Bone marrow (tissue), 2 donors: ENCODE measurements at places on chromosomes 12 and 14.

GRCh38 chr12:94749455-94749854, 99.1 kb upstream of the TMCC3 start:
- DNase-seq = no peak

GRCh38 chr12:20429852-20430251, 61.5 kb downstream of the PDE3A start:
- no peak for DNase-seq

DNA sequence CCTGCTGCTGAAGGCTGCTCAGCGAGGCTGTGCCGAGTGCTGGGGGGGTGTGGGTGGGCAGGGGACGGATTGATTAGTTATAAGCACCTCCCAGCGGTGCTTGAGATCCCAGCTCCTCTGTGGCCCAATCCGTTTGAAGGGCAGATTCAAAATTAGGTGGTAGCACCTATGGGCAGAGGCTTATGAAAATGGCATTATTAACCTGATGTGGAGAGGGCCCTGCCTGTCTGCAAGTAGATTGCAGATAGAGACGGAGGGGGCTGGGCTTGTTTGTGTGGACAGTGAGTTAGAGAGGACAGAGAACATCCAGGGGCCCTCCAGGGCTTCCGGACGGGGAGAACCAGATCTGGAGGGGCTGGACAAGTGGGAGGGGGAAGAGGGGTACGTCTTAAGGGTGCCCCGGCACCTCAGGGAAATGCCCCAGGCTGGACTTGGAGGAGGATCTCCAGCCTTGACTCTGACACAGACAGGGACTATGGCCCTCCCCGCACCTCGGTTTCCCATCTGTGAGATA, at the start of gene RTL1:
RTL1 (minus strand) TSS at position 51 of the 514 bp plus-strand sequence. CDS start 18,934 bp downstream, outside the sequence.
- no peak for DNase-seq

- no peak for DNase-seq
These were observed 8.7 kb downstream of the DNAI7 start for GRCh38 chr12:25186038-25186787.

GRCh38 chr14:89451229-89451628, 34.2 kb upstream of the FOXN3 start:
- DNase-seq = no peak

DNA sequence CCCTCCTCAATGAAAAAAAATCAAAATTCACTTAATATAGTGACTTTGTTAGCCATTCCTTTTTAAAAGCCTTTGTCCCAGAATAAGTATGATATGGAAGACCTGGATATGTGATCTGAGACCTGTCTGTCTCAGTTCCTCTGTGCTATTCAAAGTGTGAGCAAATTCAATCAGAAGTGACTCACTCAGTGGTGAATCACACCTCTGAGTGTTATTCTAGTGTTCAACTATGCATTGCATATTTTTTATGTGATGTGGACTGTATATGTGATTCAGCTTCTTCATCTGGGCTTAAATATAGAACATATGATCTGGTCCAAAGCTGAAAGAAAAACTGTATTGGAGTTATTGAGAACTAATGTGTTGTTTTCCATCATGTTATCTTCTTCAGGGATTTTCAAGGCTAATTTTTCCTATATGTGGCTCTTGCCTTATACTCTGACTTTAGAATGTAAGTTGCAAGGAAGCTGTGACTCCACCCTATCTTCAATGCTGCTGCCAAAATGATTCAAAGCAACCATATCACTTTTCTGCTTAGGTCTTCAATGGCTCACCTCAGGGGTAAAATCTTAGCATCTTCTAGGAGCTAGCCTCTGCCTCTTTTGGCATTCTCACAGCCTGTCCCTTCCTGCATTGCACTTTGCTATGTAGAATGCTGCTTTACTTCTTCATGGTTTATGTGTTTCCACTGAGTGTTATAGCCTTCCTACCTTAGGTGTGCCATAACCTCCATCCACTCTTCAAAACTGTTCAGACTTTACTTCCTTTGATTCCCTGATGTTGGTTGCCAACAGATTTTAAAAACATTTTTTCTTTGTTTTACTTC, 169.8 kb downstream of the OTOGL start:
- no peak for DNase-seq

- DNase-seq = no peak
These were observed 780 bp upstream of the MYO1H start for GRCh38 chr12:109346920-109347319.

DNA sequence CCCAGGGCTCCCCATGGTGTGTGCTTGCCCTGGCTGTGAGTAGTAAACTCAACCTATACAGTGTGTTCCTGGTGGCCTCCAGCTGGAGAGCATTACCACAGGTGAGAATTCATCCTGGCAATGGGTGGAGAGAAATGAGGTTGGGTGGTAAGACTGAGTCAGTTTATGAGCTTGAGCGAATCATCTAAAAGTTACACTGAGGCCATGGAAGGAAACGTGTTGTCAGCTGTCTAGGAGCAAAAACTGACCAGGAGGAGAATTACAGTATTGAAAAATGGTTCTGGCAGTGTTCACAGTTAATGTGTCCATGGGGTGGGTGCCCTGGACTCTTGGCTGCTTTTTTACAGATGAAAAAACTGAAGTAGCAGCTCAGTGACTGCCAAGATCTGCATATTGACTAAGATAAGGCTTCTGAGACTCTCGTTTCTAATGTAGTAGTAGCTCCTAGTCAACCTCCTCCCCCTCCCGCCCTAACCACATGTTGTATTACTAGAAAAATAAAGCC, 202.0 kb upstream of the AMIGO2 start:
- no peak for DNase-seq

- DNase-seq = no peak
These were observed 761 bp upstream of the NDRG2 start for GRCh38 chr14:21025371-21026273.

DNA sequence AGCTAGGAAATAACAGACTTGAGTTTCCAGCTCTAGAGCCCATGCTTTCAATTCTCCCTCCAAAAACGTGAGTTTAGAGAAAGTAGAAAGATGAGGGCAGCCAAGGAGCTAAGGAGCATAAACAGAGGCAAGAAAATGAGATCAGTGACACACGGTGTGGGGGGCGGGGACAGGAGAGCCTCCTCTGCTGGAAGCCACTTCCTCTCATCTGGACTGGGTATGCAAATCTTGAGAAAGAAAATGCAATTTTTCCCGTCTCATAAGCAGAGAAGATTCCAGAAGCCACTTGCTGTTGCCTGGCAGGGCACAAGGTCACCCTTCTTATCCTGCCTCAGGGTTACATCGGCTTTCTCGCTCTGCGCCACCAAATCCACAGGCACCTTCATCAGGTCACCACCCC, 6.0 kb downstream of the OR10P1 start:
- DNase-seq = peak; percentile 28

DNA sequence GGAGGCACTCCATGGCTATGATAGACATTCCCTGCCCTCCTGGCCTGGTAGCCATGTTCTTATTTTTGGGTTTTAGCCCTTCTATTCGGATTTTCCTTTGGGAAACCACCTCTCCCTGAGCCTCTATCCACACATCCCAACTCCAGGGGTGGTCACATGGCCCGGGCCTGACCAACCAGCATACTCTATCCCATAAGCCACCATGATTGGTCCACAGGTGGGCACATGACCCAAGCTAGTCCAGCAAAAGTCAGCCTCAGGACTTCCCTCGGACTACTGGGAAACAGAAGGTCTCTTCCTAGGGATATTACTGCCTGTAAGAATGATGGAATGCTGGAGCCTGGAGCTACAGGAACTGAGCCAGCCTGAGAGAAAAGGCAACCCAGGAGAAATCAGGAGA, 12.5 kb downstream of the PRIMA1 start:
- DNase-seq = no peak

- no peak for DNase-seq
These were observed 170.8 kb downstream of the ESR2 start for GRCh38 chr14:64123241-64123822.

DNA sequence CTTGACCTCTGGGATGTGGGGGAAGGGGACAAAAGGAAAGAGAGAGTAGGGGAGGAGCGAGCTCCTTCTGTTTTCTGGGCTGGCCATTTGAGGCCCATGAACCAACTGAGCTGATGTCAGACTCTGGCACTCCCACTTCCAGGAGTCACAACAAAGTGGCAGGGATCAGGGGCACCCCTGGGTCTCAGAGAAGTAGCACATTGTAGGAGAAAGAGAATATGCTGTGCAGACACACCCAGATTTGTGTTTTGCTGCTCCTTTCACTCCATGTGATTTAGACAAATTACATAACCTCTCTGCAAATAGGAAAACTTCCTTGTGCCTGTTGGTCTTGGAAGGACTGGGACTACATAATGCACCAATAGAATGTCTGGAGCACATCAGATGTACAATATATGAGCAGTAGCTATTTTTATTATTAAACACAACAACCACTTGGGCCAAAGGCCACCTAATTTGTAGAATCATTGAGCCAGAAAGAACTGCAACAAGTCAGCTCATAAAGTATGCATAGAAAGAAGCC, 265.5 kb downstream of the ZFP36L1 start:
- no peak for DNase-seq

- DNase-seq = peak; percentile 12
These were observed 179.6 kb downstream of the TMEM117 start for GRCh38 chr12:44015333-44015941.

GRCh38 chr12:15597125-15597830, 191.9 kb downstream of the EPS8 start:
- no peak for DNase-seq

DNA sequence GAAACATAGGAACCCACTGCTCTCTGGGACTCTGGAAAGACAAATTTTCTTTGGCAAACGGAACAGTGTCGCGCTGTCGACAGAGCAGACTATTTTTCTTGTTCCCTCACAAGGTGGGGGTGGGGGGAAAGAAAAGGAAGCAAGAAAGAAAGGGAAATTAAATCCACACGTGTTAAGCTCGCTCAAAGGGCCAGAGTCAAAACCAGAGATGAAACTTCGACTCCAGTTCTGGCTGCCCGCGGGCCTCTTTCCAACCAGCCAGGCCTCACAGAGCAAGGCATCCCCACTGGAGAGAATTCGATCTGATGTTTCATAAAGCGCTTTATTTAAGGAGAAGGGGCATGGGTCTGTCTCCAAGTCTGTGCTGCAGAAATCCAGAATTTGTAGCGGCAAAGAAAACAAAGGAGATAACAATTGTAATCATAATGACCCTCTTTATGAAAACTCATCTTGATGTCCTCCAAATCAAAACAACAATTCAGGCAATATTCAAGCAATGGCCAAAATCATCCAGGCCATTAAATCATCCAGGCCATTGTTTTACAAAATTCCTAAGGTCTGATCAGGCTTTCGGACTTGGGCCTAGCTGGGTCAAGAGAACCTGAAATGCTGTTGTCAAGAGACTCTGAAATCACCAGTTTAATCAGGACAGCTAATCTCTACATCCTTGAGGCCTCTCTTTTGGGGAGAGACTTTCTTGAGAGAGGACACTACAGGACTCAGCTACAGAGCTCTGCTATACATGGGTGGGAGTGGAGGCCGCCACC, 5.3 kb upstream of the TBX5 start:
- DNase-seq = no peak

- DNase-seq = no peak
These were observed 42.5 kb upstream of the BMP4 start for GRCh38 chr14:53999061-53999488.

- no peak for DNase-seq
These were observed 65.1 kb upstream of the GZMB start for GRCh38 chr14:24699052-24699451.

- no peak for DNase-seq
These were observed 23.9 kb downstream of the A2ML1 start for GRCh38 chr12:8846305-8846704.

- DNase-seq = no peak
These were observed 59.1 kb downstream of the DIO2 start for GRCh38 chr14:80152166-80152565.

- no peak for DNase-seq
These were observed 237.3 kb downstream of the RGS6 start for GRCh38 chr14:72169521-72169920.

- no peak for DNase-seq
These were observed 32.4 kb downstream of the PIGH start for GRCh38 chr14:67567654-67568053.

DNA sequence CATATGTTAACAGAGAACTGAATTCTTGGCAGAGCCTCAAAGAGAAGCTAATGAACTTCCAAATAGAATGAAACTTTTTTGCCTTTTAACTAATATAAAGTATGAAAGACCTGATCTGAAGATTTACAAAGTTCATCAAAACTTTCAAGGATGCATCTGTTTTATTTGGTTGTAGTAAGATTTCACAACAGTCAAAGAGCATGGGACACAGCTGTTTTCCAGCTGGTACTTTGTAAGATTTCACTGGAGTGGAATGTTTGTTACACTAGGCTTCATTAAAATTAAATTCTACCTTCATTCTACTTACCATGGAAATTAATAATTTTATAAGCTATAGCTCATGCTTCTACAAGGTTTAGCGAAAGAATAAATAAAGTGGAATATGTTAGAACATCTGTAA, 351.2 kb downstream of the SLC6A15 start:
- no peak for DNase-seq

DNA sequence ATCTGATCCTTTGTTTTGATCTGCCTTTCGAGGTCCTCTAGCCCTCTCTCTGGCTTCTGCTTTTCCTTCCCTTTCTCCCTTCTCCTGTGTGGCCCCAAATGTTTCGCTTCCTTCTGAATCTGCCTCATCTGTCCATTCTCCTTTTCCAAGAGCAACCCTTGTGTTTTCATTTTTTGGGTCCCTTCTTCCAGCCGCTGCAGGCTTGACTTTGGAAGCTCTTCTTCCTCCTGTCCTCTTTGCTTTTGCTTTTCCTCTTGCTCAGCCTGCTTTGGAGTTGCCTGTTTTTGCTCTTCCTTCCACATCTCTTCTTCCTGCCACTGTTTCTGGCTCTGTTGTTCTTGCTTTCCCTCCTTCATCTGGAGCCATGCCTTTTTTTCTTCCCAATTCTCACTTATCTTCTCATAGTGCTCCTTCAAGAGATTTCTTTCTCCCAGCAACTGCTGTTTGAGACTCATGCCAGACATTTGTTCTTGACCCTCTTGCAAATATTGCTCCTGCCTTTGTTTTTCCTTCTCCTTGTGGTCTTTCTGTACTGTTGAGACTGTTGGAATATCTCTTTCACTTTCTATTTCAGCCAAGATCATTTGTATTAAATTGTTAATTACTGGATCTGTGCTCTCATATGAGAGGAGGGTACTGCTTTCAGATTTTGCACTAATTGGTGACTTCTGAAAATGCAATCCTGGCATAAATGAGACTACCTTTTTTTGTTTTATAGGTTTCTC, 42.4 kb downstream of the FAM186A start:
- DNase-seq = peak; percentile 55
